Activated T-cell treated with anti-CD3 and anti-CD28 coated beads, Interleukin-2, amount 50 U/mL, for 72 hours (primary cell): ENCODE measurements at places on chromosomes 1 and 21. TPM values are rescaled to one million over a fixed set of nuclear protein-coding genes. Genes with fewer than 3 reads are reported as not detected.
A peak's percentile ranks its signal among the peaks of the same experiment; 100 is the strongest.

DNA sequence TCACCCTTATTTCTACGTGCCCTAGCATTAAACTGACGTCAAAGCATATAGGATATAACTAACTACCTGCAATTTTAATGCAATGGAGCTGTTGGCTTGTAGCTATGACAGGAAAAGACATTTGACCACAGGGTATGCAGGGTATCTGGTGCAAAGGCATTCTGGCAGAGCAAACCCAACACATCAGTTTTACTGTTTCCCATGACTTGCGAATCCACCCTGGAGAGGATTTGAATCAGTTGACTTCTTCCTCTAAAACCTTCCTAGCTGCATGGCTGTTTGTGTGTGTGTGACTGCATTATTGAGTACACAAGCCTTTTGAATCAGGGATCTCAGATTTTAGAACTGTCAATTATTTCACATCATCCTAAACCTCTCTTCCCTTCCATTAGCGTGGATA is 41.7 kb upstream of the SYT14 start:
- DNase-seq = no peak

DNA sequence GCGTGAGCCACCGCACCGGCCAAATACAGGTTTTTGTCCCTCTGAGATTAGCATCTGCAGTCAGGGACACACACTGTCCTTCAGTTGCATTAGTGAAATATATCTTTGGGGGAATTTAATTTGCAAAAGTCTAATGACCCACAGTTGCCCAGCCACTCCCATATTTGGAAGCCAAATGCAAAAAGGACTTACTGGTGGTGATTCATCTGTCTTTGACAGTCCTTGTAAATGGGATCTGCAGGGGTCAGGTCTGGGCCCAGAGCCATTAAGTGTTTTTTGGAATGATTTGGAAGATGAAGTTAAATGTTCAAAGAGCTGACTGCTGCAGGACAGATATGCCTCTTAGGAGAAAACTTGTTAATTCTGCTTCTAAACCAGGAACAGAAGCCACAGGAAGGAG is 44.6 kb upstream of the DNASE2B start:
- DNase-seq = no peak

DNA sequence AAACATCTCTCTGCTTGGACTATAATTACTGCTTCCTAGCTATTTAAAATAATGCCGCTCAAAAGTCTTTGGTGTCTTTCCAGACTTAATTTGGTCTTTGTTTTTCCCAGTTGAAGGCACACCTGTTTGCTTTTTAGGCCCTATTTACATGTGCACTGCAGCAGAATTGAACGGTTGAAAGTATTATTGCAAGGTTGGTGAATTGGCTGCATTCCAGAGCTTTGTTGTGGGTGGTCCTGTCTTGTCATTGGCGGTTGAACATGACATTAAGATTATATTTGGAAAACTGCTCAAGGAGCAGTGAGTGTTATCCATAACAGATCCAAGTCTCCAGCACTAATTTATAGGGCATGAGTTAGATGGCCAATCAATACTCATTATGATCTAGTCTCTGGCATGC is 656.3 kb downstream of the PTPRC start:
- no peak for DNase-seq

Gene SPOCD1
- total RNA-seq = 1.0 TPM

Gene G0S2
- total RNA-seq = 25.9 TPM

DNA sequence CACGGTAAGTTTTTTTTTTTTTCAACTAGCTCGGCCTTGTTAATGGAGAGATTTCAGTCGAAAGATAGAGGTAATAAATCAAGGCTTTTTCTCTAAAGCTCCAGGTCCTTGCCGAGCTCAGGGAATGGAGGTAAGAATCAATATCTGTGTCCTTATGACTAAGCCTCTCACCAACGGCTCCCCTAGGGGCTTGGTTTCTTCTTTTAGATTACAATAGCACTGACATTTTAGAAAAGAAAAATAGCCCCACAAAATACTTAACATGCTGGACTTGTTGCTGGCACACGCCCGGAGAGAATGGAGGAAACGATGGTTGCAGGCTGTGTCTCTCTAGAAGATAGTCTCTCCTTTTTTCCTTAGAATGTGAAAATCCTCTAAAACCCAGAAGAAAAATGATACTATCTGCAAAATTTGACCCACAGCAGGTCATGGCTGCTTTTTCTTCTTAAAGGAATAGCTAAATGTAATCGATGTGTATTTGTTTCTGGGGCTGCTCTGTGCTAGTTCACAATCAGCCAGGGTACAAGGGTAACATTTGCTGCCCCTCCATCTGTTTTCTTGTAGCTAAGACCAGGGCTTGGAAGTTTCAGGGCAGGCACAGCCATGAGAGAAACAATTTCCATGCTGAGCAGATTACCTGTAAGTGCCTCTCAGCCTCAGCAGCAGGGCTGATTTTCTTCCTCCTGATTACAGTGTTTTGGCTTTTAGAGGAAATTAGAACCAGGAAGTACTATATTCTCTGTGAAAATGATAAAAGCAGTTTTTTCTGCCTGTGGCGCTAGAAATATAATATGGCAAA is 86.2 kb upstream of the GNG12 start:
- no peak for DNase-seq

Gene ZNF593OS
- total RNA-seq = not detected

DNA sequence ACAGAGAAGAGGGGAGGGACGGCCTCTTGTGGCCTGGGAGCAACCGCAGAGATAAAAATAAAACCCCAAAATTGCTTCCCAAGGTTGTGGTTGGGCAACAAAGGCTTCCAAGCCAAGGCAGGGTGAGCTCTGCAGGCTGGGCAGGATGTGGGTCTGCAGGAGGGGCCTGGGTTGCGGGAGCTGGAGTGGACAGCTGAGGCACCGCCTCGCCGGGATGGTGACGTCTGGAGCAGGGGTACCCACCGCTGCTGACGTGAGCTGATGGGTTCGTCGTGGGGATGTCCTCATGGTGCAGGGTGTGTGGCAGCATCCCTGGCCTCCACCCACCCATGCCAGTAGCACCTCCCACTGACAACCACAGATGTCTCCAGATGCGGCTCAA is 3.7 kb downstream of the AURKAIP1 start:
- DNase-seq = peak; percentile 57

- DNase-seq = no peak
Measured at GRCh38 chr1:236144033-236144432, 1.7 kb downstream of the GPR137B start.

- no peak for DNase-seq
Measured at GRCh38 chr1:40020447-40021085, 20.0 kb upstream of the CAP1 start.

- no peak for DNase-seq
Measured at GRCh38 chr1:115655306-115655663, 13.5 kb downstream of the VANGL1 start.

Gene TMEM35B
- total RNA-seq = 27.1 TPM

DNA sequence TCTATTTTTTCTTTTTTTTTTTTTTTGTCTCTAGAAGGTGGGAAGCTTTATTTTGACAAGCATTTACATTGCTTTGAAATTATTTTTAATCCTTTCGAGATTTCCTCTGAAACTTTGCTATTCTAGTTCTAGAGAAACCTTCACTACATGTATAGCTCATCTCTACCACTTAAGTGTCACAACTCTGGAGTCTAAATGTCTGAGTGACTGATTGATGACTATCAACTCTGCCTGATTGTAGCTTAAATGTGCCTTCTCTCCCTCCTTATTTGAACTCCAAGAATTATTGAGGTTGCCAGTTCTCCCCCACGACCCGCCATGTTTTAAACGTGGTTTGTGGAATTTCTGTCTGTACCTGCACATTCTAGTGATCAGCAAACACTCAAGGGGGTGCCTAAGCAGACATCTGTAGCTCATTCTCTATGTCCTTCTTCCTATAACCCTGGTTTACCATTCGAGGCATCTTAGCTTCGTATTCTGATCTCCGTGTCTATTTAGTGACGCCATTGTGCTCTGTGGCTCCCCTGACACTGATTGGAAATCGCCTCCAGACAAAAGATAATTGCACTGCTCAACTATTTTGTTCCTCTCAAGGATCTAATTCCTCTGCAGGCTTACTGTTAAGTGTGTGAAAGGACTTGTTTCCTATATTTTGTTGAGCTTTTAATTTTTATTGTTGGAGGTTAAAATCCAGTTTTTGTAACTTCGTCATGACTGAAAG is 1570.6 kb downstream of the BRINP3 start:
- DNase-seq = no peak

- no peak for DNase-seq
Measured at GRCh38 chr1:65319754-65320153, 10.4 kb downstream of the DNAJC6 start.

Gene CRABP2
- 2.5 TPM for total RNA-seq

Gene CLCA1
- total RNA-seq = not detected

DNA sequence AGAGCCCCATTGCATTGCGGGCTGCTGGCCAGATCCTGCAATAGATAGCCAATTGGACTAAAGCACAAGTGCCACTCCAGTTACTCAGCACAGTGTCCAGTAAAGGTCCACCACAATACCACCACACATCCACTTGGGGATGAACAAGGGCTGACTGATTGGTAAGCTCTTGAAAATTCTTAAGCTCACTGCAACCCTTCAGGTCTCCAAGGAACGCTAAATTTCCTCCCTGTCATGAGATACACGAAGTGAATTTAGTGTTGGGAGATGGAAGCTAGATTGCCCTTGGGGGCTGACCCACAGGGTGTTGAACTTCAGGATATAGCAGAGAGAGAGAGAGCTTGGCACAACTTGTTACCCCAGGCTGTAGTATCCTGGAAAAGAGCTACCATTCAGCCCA is 9.8 kb upstream of the AADACL3 start:
- DNase-seq = no peak
